Activated gamma-delta T cell treated with anti-CD3 and anti-CD28 coated beads, Interleukin-2, amount 50 U/mL, for 16 hours (primary cell): ENCODE measurements at places on chromosomes 6 and 20.

DNA sequence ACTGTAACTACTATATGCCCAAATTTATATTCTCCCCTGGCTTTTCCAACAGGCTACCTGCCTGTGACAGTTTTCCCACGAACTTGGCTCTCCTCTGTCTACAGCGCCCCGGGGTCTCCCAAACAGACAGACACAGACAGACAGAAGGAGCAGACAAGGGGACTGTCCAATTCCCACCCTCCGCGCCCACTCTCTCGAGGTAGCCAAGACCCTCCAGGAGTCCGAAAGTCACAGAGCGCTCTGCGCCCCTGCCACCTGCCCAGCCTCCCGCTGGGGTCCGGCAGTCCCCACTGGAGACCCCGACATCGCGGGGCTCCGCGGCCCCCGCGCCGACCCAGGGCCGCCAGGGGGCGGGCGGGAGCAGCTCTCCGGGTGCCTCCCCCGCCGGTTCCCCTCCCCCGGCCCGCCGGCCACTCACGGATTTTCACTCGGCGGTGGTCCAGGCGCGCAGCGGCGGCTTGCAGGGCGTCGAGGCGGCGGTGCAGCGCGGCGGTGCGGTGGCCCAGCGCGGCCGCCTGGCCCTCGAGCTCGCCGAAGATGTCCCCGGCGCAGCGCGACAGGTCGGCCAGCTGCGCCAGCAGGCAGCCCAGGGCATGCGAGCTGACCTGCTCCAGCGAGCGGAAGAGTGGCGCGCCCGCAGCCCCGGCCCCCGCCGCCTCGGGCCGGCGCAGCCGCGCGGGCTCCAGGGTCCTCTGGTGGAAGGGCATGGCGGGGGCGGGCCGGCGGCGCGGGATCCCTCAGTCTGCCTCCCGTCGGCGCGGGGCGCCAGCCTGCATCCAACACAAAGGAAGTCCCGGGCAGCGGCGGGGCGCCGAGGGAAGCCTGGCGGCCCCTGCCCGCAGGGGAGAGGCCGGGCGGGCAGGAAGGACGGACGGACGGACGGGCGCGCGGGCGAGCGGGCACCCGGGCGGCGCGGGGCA lies 81.3 kb upstream of the CCDC28A start:
- DNase-seq, result peak; percentile 35

- DNase-seq, result no peak
Observed at GRCh38 chr6:163954088-163954775, 539.7 kb downstream of the QKI start.

DNA sequence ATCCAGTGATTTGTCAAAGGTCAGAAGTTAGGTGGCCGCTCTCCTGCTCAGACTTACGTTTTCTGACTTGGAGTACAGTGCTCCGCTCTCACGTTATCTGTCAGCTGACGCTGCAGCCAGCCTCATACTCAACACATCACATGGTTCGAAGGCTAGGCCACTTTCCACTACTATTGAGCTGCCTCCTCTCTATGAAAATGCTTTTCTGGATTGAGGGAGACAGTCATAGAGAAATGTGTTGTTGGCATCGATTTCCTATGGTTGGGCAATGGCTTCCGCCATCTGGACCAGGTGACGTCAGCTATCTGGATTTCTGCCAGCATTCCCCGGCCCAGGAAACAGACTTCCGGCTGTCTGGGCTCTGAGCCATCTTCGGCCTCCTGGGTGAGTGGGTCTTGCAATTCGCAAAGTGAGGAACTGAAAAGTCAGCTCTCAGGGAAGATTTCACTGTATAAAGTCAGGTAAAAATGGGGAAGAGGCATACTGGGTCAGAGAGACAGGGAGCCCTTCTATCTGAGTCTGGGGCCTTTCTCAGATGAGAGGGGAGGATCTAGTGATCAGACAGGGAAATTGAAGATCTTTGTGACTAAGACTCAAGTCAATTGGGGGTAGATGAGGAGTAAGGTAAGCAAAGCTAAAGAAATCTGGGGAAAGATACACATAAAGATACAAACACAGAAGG lies 37.5 kb upstream of the IER3 start:
- DNase-seq, result no peak

- DNase-seq, result no peak
Observed at GRCh38 chr6:9977411-9977810, 437.5 kb downstream of the TFAP2A start.

DNA sequence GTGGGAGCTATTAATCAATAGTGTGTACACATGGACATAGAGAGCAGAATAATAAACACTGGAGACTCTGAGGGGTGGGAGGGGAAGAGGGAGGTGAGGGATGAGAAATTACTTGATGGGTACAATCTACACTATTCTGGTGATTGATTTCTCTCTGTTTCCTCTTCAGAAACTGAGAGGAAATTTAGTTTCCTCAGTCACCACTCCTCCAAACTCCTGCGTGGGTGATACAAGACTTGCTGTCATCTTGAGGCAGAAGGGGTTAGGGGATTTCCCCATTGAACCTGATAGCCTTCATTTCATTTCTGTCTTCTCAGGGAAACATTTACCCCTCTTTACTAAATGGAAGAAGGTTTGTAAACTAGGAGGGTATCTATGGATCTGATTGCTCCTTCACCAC lies 84.3 kb upstream of the ESR1 start:
- DNase-seq, result no peak

DNA sequence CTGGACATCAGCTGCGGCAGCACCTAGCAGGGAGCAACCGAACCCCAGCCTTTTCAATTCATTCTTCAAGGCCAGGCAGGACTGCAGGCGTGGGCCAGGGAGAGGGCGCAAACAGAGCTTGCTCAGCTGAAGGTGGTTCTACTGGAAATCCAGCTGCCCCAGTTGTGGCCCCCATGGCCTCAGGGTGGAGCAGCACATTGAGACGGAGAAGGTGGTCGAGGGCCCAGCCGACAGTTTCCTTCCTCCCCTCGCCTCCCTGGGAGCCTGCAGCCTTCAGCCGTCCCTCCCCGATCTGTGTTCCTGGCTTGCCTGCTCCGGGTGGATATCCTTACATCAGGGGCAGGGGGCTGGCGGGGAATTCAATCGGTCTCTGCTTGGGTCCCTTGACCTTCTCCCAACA lies 217.8 kb downstream of the ANKRD60 start:
- no peak for DNase-seq
